ENCODE measurements at places on chromosomes 13 and 19.

GRCh38 chr19:39170386-39171231 lies 26.2 kb upstream of the NCCRP1 start:
- DNase-seq: no peak

GRCh38 chr19:22606954-22607652 lies 27.0 kb upstream of the ZNF492 start:
- DNase-seq: no peak

DNA sequence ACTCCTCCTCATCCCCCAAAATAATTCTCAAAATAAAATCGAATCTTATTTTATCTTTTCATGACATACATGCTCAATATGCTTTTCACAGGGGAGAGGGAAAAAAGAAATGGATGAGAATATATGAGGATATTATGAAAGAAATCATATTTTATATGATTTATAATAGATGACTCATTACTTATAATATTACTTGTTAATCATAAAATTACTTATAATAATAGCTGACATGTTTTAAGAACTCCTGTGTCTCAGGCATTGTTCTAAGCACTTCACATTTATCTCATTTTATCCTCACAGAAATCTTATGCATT lies 3.0 kb upstream of the CEACAM3 start:
- DNase-seq: no peak

GRCh38 chr13:23292586-23292985 lies 111.8 kb downstream of the SGCG start:
- no peak for DNase-seq

GRCh38 chr13:44300895-44301638 lies 72.6 kb upstream of the SERP2 start:
- DNase-seq: no peak

GRCh38 chr19:51810223-51810622 lies 15.3 kb downstream of the FPR3 start:
- DNase-seq: no peak
